ENCODE measurements at places on chromosomes 12 and 14.

- DNase-seq: no peak
- H3K36me3 ChIP-seq: no peaks in the 10 kb centered on the region
- no peaks in the 10 kb centered on the region for H3K4me1 ChIP-seq
Observed at GRCh38 chr14:27242874-27243273, 645.0 kb upstream of the NOVA1 start.

- DNase-seq: no peak
- no peak overlapping the region for H3K4me3 ChIP-seq
- peaks cover 2% of the 10 kb centered on the region for H3K36me3 ChIP-seq
- H3K27ac ChIP-seq: no peak overlapping the region
- no peaks in the 10 kb centered on the region for H3K27me3 ChIP-seq
Observed at GRCh38 chr12:92337128-92337527, 191.5 kb upstream of the BTG1 start.

DNA sequence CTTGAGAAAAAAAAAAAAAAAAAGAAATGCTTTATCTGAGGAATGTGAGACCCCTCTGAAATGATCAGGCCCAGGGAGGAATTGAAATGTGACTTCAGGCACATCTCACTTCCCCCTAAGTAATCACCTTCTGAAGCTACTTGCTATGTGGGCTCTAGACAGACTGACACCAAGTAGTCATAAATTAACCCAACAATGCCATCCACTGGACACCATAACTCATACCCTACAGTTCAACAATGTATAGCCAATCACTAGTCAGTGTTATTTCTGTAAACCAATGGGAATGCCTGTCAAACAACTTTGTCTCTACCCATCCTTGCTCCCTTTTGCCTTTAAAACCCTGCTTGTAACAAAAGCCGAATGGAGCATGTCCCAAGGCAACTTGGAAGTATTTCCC, 182.7 kb upstream of the TMPO start:
- H3K27ac ChIP-seq: no peak overlapping the region
- DNase-seq: no peak
- peaks cover 2% of the 10 kb centered on the region for H3K4me1 ChIP-seq
- no peak overlapping the region for H3K4me3 ChIP-seq
- no peaks in the 10 kb centered on the region for H3K36me3 ChIP-seq
- H3K27me3 ChIP-seq: peaks cover 4% of the 10 kb centered on the region

GRCh38 chr14:103372552-103373304, 12.5 kb upstream of the MARK3 start:
- H3K27ac ChIP-seq: no peak overlapping the region
- H3K27me3 ChIP-seq: peaks cover 20% of the 10 kb centered on the region
- no peaks in the 10 kb centered on the region for H3K4me1 ChIP-seq
- no peaks in the 10 kb centered on the region for H3K36me3 ChIP-seq

- no peaks in the 10 kb centered on the region for H3K27me3 ChIP-seq
- no peaks in the 10 kb centered on the region for H3K4me1 ChIP-seq
- no peak for DNase-seq
- no peak overlapping the region for H3K4me3 ChIP-seq
Observed at GRCh38 chr12:71007781-71008404, 87.4 kb upstream of the PTPRR start.

DNA sequence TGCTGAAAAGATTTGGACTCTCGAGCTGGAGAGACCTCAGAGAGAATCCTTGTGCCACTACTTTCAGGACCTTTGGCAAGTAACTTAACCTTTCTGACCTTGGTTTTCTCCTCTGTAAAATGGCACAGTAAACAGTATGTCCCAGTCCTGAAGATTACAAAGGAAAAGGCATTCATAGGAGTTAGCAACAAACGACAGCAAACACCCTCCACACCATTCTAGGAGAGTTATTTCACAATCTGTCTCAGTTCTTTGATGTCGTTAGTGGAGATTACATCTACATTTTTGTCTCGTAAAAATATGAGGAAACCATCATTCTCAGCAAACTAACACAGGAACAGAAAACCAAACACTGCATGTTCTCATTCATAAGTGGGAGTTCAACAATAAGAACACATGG, 205.7 kb downstream of the ITPR2 start:
- DNase-seq: no peak
- H3K27ac ChIP-seq: no peak overlapping the region
- H3K4me3 ChIP-seq: no peak overlapping the region
- H3K36me3 ChIP-seq: peaks cover 34% of the 10 kb centered on the region

- peaks cover 3% of the 10 kb centered on the region for H3K27me3 ChIP-seq
- no peak overlapping the region for H3K27ac ChIP-seq
- H3K4me3 ChIP-seq: no peak overlapping the region
- no peaks in the 10 kb centered on the region for H3K4me1 ChIP-seq
- H3K36me3 ChIP-seq: no peaks in the 10 kb centered on the region
Observed at GRCh38 chr14:57375156-57375555, 15.2 kb upstream of the NAA30 start.

GRCh38 chr12:49223590-49224369, 34.9 kb upstream of the TUBA1A start:
- DNase-seq: no peak
- no peaks in the 10 kb centered on the region for H3K27me3 ChIP-seq
- no peak overlapping the region for H3K27ac ChIP-seq
- no peak overlapping the region for H3K4me3 ChIP-seq

DNA sequence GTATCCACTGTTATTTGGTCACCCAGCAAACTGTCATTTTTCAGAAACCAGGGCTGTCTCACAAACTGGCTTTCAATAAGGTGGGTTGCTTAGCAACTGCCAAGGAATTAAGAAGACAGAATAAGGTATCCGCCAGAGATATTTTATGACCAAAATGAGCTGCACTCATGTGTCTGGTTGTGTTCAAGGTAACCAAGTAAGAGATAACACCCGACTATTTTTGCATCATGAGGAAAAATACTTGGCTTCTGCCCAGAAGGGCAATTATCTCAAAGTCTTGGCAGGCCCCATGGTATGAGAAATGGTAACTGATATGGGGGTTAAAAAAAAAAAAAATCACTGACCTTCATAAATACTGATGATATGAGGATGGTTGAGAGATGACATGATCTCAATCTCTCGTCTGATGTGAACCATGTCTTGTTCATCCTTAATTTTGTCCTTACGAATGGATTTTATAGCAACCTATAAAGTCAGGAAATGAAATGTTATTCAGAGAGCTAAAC, 32.6 kb downstream of the NUAK1 start:
- H3K27ac ChIP-seq: no peak overlapping the region
- H3K4me3 ChIP-seq: no peak overlapping the region
- no peak for DNase-seq
- H3K4me1 ChIP-seq: no peaks in the 10 kb centered on the region
- H3K27me3 ChIP-seq: peaks cover 35% of the 10 kb centered on the region

DNA sequence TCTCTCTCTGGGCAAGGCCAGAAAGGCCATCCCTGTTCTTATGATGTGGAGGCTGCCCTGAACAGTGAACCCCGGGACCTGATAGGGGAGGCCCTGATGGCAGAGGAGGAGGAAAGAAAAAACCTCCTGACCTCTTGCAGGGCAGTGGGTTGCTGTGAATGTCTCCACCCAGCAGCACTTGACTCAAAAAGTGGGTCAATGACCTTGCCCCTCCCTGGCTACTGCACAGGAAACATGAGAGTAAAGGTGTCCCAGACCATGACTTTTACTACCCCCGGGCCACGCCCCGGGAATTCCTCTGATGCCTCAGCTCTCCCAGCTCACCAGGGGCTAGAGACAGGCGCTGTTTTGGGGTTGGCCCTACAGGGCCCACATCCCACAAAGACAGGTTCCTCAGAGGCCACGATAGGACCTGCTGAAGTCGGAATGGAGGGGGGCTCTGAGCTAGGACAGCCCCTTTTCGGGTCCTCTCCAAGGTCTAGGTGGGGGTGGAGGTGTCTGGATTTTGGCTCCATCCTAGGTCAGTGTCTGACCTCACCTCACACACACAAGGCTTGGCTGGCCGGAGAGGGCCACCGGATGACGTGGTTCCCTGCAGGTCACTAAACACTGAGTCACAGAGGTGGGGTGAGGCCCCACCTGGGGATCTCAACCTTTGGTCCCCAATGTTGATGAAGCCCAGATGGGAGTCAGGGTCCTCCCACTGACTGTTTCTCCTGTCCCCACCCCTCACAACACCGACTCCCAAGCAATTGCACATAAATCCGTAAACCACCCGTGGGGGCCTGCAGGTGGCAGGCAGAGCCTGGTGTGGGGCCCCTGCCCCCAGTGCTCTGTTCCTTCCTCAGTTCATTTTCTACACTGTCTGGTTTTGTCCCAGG, 1.6 kb downstream of the RHOF start:
- no peak for DNase-seq
- H3K36me3 ChIP-seq: peaks cover 59% of the 10 kb centered on the region
- no peaks in the 10 kb centered on the region for H3K27me3 ChIP-seq
- peaks cover 82% of the 10 kb centered on the region for H3K4me1 ChIP-seq
- peak overlapping the region; percentile 96 for H3K4me3 ChIP-seq
- peak overlapping the region; percentile 99 for H3K27ac ChIP-seq

- H3K4me1 ChIP-seq: peaks cover 7% of the 10 kb centered on the region
- H3K36me3 ChIP-seq: peaks cover 47% of the 10 kb centered on the region
- no peak overlapping the region for H3K4me3 ChIP-seq
- no peak overlapping the region for H3K27ac ChIP-seq
- H3K27me3 ChIP-seq: no peaks in the 10 kb centered on the region
Observed at GRCh38 chr14:92154283-92154942, 32.6 kb downstream of the CPSF2 start.

GRCh38 chr14:69615121-69615495, 3.7 kb downstream of the SUSD6 start:
- peaks cover 57% of the 10 kb centered on the region for H3K4me1 ChIP-seq
- peak overlapping the region; percentile 91 for H3K4me3 ChIP-seq
- peaks cover 42% of the 10 kb centered on the region for H3K36me3 ChIP-seq
- peak overlapping the region; percentile 98 for H3K27ac ChIP-seq
- no peaks in the 10 kb centered on the region for H3K27me3 ChIP-seq

GRCh38 chr14:25044106-25044698, 5.7 kb downstream of the STXBP6 start:
- DNase-seq: no peak
- no peaks in the 10 kb centered on the region for H3K36me3 ChIP-seq
- H3K4me3 ChIP-seq: no peak overlapping the region
- H3K27me3 ChIP-seq: peaks cover 19% of the 10 kb centered on the region
- H3K27ac ChIP-seq: peak overlapping the region; percentile 76

GRCh38 chr14:93493054-93493453, 62.3 kb downstream of the UNC79 start:
- H3K4me1 ChIP-seq: peaks cover 5% of the 10 kb centered on the region
- no peaks in the 10 kb centered on the region for H3K27me3 ChIP-seq
- DNase-seq: no peak
- no peak overlapping the region for H3K4me3 ChIP-seq
- H3K36me3 ChIP-seq: peaks cover 13% of the 10 kb centered on the region

DNA sequence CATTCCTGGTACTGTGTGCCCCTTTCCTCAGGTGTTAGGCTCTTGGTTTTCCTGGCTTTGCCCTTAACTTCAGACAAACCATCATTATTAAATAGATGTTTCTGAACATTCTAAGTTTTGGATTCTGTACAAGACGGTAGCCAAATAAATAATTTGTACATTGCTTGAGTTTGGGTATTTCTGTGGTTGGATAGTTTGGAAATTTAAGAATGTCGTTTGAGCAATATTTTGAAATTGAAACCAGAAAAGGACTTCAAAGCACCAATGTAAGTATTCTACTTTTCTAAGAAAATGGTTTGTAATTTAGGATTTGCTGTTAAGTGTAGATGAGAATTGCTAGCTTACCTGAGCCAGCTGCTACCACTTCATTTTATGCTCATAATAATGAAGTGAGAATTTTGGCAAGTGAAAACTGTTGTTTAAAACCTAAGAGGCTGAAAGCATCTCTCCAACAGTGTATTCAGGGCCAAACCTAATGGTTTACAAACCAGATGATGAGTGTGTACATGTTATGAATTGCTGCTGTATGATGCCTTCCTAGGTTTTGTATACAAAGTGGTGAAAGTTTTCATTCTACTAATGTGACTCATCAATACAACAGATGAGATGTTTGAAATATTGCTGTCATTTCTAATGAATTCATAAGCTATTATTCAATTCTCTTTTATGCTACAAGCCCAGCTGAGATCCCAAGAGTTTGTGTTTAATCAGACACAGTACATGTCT, 181.5 kb upstream of the PRKD1 start:
- H3K4me3 ChIP-seq: no peak overlapping the region
- no peak for DNase-seq
- no peaks in the 10 kb centered on the region for H3K36me3 ChIP-seq
- H3K27ac ChIP-seq: no peak overlapping the region
- H3K27me3 ChIP-seq: no peaks in the 10 kb centered on the region

GRCh38 chr14:34012978-34013720, 62.3 kb upstream of the EGLN3 start:
- H3K4me1 ChIP-seq: peaks cover 14% of the 10 kb centered on the region
- no peaks in the 10 kb centered on the region for H3K27me3 ChIP-seq
- H3K4me3 ChIP-seq: peak overlapping the region; percentile 45
- peak overlapping the region; percentile 27 for H3K27ac ChIP-seq
- no peaks in the 10 kb centered on the region for H3K36me3 ChIP-seq

DNA sequence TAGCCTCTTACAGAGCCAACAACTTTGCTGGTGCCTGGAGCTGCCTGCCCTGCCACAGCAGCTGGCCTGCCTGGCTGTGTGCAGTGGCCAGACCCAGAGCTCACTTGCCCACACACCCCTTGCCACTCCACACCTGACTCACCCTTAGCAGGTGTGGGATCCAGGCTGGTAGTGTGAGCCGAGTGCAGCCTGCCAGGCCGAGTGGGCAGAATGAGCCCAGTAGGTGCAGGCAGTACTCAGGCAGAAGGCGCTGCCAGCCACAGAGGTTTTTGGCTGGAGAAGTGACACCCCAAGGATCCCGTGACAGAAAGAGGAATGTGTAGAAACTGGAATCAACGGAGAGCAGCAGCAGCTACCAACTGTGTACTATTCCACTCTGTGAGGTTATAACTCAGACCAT, 29.8 kb upstream of the PYGL start:
- no peak for DNase-seq
- no peaks in the 10 kb centered on the region for H3K36me3 ChIP-seq
- no peak overlapping the region for H3K4me3 ChIP-seq
- H3K4me1 ChIP-seq: peaks cover 17% of the 10 kb centered on the region
- peaks cover 6% of the 10 kb centered on the region for H3K27me3 ChIP-seq
- H3K27ac ChIP-seq: no peak overlapping the region

DNA sequence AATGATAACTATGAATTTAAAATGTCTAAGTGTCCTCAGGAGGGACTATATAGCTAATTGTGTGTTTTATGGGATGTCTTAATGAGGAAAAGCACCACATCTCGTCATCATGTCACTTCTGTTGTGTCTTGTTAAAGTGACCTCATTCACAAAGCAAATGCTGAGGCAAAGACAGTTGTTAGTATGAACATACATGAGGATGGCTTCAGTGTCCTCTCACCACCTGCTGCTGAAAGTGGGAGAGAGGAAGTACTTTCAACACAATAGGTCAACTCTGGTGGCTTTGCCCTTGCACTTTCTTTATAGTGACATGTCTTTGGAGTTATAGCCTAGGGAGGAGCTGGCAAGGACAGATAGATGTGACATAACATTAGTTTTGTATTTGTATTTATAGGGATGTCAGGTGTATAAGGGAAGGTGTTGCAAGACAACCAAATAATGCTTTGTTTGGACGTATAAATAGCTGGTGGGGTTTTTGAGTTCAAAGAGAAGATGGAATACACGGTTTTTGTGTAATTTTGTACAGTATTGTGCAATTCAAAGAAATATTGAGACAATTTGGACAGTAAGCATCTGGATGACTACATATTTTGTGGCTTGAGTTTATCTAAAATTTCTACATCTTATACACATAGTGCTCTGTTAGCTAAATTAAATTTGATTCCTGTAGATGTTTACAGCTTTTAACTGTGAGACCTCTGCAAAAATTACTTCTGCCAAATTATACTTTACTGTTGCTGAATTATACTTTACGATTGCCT, 131.7 kb upstream of the ATP2B1 start:
- no peak overlapping the region for H3K27ac ChIP-seq
- DNase-seq: no peak
- H3K27me3 ChIP-seq: no peaks in the 10 kb centered on the region
- no peak overlapping the region for H3K4me3 ChIP-seq
- H3K36me3 ChIP-seq: no peaks in the 10 kb centered on the region
